Thymus (tissue), 14 donors: ENCODE measurements at places on chromosomes 12 and 14. TPM values are rescaled to one million over a fixed set of nuclear protein-coding genes. Genes with fewer than 3 reads are reported as not detected.

- peak overlapping the region; percentile 65 for H3K4me3 ChIP-seq
- H3K27me3 ChIP-seq: peaks cover 14% of the 10 kb centered on the region
- H3K36me3 ChIP-seq: no peaks in the 10 kb centered on the region
- peak overlapping the region; percentile 76 for H3K27ac ChIP-seq
Measured at GRCh38 chr12:9064201-9064814, 51.4 kb downstream of the A2M start.

- no peak overlapping the region for H3K4me3 ChIP-seq
- DNase-seq: no peak
- peaks cover 12% of the 10 kb centered on the region for H3K27me3 ChIP-seq
Measured at GRCh38 chr12:5512601-5512970, 80.7 kb downstream of the NTF3 start.

- H3K27me3 ChIP-seq: no peaks in the 10 kb centered on the region
- no peaks in the 10 kb centered on the region for H3K4me1 ChIP-seq
- H3K36me3 ChIP-seq: no peaks in the 10 kb centered on the region
- DNase-seq: no peak
Measured at GRCh38 chr12:68899251-68899771, 33.7 kb downstream of the CPM start.

GRCh38 chr12:50181691-50182090 is 14.5 kb upstream of the CERS5 start:
- peaks cover 11% of the 10 kb centered on the region for H3K36me3 ChIP-seq
- no peak overlapping the region for H3K27ac ChIP-seq
- H3K4me3 ChIP-seq: no peak overlapping the region

DNA sequence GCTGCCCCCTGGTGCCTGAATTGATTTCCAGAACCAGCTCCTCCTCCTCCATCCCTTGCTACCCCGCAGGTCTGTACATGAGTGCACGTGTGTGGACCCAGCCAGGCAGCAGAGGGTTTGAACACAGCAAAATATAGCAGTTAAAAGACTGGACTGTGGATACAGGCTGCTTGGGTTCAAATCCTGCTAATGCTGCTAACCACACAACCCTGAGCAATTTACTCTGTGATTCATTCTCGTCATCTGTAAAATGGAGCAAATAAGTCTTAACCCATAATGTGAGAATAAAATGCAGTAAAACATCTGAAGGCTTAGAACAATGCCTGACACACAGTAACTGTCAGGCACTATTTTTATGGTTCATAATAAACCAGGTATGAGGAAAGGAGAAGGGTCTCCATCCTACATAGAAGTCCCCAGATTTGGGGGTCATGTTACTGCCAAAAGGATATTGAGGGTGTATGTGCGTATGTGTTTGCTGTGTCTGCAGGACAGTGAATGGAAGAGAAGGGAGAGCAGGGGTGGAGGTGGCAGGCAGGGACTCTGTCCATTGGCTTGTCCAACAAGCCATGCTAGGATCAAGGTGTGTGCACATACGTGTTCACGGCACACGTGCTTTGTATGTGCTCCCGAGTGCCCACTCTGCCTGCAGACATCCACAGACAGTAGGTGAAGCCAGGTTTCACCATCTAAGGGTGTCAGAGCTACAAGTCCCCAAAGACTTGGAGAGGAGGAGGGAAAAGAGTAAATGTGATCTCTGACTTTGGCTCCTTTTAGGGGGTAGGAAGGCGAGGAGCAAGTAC is 1.5 kb upstream of the STAT6 start:
- H3K36me3 ChIP-seq: peaks cover 8% of the 10 kb centered on the region
- H3K4me1 ChIP-seq: peaks cover 39% of the 10 kb centered on the region
- H3K4me3 ChIP-seq: peak overlapping the region; percentile 52
- DNase-seq: peak; percentile 97

GRCh38 chr12:104303538-104304151 is at the start of gene EID3:
Gene EID3, plus strand, starts transcription at chr12:104303739. Its CDS starts 196 bp downstream, at chr12:104303935.
- peak; percentile 61 for DNase-seq
- peak within 1 kb of the TSS; percentile 72 for H3K27ac ChIP-seq
- peaks cover 13% of the 10 kb centered on the region for H3K4me1 ChIP-seq
- H3K36me3 ChIP-seq: peaks cover 5% of the 10 kb centered on the region
- no peaks in the 10 kb centered on the region for H3K27me3 ChIP-seq

DNA sequence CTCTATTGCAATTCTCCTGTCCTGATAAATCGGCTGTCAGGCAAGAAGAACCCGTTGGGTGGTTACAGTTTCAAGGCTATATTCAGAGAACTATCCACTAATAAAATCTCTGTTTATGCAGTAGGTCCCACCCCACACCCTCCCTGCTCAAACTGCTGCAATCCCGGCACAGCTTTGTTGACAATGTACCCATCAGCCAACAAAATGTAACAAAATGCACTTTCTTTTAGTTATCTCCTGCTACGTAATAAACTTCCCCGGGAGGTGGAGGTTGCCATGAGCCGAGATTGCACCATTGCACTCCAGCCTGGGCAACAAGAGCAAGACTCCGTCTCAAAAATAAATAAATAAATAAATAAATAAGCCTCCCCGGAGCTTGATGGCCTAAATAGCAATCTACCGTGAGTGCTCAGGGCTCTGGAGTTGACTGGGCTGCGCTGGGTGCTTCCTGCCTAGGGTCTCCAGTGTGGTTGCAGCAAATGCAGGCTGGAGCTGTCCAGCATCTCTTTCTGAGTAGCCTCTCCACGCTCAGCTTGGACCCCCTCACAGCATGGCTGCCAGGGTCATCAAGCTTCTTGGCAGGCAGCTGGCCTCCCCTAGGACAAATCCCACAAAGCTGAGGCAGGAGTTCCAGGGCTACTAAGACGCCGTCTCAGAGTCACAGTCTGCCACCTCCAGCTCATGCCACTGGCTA is 43.2 kb upstream of the FBRSL1 start:
- no peak overlapping the region for H3K4me3 ChIP-seq
- H3K27ac ChIP-seq: peak overlapping the region; percentile 96
- no peaks in the 10 kb centered on the region for H3K27me3 ChIP-seq
- DNase-seq: no peak
- no peaks in the 10 kb centered on the region for H3K36me3 ChIP-seq

DNA sequence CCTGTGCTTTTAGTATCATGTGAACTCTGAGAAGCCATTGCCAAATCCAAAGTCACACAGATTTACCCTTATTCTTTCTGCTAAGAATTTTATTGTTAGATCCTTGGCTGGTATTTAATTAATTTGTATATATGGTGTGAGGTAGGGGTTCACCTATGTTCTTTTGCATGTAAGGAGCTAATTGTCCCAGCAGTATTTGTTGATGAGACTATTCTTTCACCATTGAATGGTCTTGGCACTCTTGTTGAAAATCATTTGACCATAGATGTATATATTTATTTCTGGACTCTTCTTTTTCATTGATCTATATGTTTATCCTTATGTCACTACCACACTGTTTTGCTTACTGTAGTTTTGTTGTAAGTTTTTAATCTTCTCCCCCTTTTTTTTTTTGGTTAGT is 26.2 kb downstream of the G2E3 start:
- H3K27ac ChIP-seq: no peak overlapping the region
- no peak for DNase-seq
- H3K4me1 ChIP-seq: no peaks in the 10 kb centered on the region
- no peak overlapping the region for H3K4me3 ChIP-seq

DNA sequence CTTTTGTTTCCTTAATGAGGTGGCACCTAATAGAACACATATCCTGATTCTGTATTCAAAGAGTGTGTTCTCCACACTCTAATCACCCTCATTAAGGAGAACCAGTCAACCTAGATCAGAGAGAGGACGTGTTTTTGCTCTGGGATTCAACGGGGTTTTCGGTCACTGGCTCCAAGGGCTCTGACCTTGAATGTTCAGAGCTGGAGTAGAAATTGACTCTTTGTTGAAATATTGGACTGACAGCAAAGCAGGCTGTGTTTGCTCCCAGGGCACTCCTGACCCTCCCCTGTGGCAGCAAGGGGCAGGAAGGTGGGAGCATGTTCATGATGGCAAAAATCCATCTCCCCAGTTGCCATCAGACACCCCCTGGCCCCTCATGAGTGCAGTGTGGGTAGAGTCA is 1193.0 kb downstream of the AACS start:
- H3K4me1 ChIP-seq: no peaks in the 10 kb centered on the region
- H3K27me3 ChIP-seq: no peaks in the 10 kb centered on the region
- no peaks in the 10 kb centered on the region for H3K36me3 ChIP-seq

DNA sequence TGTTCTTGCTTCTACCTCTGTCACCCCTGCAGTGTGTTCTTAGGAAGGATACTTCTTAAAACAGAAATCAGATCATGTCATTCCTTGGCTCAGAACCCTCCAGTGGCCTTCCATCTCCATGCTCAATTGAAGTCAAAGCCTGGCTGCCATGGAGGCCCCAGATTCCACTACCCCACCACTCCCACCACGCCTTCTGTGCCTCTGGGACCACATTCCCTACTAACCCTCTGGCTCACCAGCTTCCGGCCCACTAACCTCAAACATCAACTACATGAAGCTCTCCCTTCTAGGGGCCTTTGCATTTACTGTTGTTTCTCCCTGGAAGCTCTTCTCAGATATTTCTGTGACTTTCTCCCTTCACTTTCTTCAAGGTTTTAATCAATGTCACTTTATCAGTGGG is 76.1 kb upstream of the REP15 start:
- no peak overlapping the region for H3K4me3 ChIP-seq
- H3K4me1 ChIP-seq: no peaks in the 10 kb centered on the region
- no peaks in the 10 kb centered on the region for H3K27me3 ChIP-seq
- H3K27ac ChIP-seq: no peak overlapping the region

- H3K4me1 ChIP-seq: no peaks in the 10 kb centered on the region
- H3K36me3 ChIP-seq: no peaks in the 10 kb centered on the region
- DNase-seq: no peak
Measured at GRCh38 chr12:15193946-15194345, 27.3 kb downstream of the RERG start.

DNA sequence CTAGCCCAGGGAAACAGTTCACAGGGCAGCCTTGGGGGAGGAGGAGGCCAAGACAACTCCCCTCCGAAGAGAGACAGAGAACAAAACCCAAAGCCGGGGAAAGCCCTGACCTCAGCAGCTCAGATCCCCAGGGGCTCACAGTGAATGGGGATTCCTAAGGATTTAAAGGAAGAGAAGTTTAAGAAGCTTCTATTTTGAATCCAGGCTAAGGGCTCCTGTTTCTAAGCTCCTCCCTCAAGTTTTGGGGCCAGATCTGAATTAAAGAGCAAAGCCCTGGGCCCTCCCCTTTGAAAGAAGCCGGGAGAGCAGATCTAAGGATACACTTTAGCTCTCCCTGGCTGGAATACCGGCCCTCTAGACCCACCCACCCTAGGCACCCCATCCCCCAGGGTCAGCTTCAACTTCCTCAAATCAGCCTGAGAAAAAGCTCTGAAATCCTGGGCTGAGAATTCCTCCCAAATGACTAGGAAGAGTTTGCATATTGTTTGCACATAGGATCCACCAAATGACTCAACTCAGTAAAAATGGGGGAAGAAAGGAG is 3.9 kb downstream of the KDM2B start:
- no peaks in the 10 kb centered on the region for H3K27me3 ChIP-seq
- no peak overlapping the region for H3K4me3 ChIP-seq
- H3K27ac ChIP-seq: no peak overlapping the region
- DNase-seq: no peak

- no peak for DNase-seq
- H3K36me3 ChIP-seq: no peaks in the 10 kb centered on the region
- H3K27me3 ChIP-seq: no peaks in the 10 kb centered on the region
- H3K27ac ChIP-seq: no peak overlapping the region
- no peak overlapping the region for H3K4me3 ChIP-seq
- H3K4me1 ChIP-seq: no peaks in the 10 kb centered on the region
Measured at GRCh38 chr14:49036984-49037516, 549.1 kb downstream of the RPS29 start.

- no peak for DNase-seq
- peak overlapping the region; percentile 27 for H3K27ac ChIP-seq
- peaks cover 43% of the 10 kb centered on the region for H3K4me1 ChIP-seq
- peaks cover 13% of the 10 kb centered on the region for H3K36me3 ChIP-seq
Measured at GRCh38 chr12:46219877-46220655, 48.8 kb downstream of the SLC38A1 start.

DNA sequence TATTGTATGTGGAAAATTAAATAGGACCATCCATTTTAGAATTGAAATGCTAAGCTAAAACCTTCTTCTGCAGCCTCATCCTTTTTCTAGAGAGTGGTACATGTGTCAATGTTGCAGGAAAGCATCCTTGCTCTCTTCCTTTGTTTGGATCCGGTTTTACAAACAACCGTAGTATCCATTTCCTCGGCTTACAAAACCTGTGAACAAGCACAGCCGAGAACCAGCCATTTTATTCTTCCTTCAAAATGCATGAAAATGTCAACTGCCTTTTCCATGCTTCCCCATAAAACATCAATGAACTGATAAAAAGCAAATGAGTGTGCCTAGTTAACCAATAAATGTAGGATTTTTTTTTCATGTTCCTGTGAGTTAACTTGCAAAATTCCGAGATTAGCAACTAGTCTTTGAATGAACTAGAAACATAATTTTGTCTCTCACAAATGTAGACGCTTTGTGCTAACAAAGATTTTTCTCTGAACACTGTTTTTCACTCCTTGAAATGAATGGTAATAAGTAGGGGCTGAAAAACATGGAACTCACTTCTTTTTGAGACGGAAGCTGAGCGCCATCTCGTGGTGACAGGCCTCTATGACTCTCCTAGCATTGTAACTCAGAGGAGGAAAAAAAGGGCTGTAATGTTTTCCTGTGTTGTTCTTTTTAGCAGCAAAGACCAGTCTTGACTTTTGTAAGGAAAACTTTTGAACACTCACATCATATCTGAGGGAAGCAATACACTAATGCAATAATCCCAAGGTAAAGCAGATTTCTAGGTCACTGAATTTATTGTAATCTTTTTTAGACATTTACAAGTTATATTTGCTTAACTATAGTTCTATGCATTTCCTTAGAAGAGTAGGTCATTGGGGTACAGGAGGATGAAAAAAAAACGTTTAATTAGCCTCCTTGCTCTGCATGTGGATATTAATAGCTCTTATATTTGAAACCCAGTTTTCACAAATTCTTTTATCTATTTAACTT is 157.4 kb upstream of the FOXG1 start:
- no peak overlapping the region for H3K4me3 ChIP-seq
- H3K27me3 ChIP-seq: no peaks in the 10 kb centered on the region
- DNase-seq: peak; percentile 16
- no peaks in the 10 kb centered on the region for H3K4me1 ChIP-seq
- no peak overlapping the region for H3K27ac ChIP-seq
- no peaks in the 10 kb centered on the region for H3K36me3 ChIP-seq

DNA sequence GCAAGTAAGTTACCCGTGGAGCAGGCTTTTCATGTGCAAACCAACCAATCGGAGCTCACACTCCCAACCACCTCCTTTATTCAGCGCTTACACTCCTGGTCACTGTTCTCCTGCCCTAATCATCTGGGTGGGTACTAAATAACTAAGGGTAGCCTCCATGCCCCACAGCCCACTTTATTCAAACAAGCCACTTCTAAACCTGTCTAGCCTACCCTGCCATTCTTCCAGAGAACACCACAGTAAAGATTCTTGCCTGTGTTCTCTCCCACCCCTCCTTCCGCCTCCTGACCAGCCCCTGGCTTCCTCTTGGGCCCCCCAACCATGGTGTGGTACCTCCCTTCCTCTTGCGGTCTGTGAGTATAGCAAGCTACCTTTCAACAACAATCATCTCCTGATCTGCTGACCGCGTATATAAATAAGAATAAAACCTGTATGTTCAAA is 581.9 kb downstream of the VRK1 start:
- H3K4me1 ChIP-seq: peaks cover 8% of the 10 kb centered on the region
- peaks cover 5% of the 10 kb centered on the region for H3K27me3 ChIP-seq
- H3K27ac ChIP-seq: no peak overlapping the region
- DNase-seq: peak; percentile 35

TCL1B gene
- polyA plus RNA-seq: 0.14 TPM

GPR84 gene
- polyA plus RNA-seq: 0.62 TPM

C1QL4 gene
- 0.21 TPM for polyA plus RNA-seq

AKAP6 gene
- polyA plus RNA-seq: 1.4 TPM

CLEC2A gene
- 0.11 TPM for polyA plus RNA-seq

SCARB1 gene
- polyA plus RNA-seq: 16.7 TPM

GPR68 gene
- 3.6 TPM for polyA plus RNA-seq

APEX1 gene
- polyA plus RNA-seq: 128 TPM

HRK gene
- 1.9 TPM for polyA plus RNA-seq

P2RX7 gene
- 2.3 TPM for polyA plus RNA-seq

NINJ2 gene
- polyA plus RNA-seq: 11.5 TPM

KCNC2 gene
- 0.02 TPM for polyA plus RNA-seq
